Urinary bladder (tissue), 4 donors: ENCODE measurements at places on chromosomes 3 and 15. TPM values are rescaled to one million over a fixed set of nuclear protein-coding genes. Genes with fewer than 3 reads are reported as not detected.

- no peak for DNase-seq
Observed at GRCh38 chr3:64082411-64082810, 59.1 kb upstream of the PSMD6 start.

- DNase-seq = no peak
Observed at GRCh38 chr3:112095731-112096130, 9.5 kb downstream of the C3orf52 start.

GRCh38 chr3:108569336-108569735, 19.9 kb downstream of the CIP2A start:
- DNase-seq = no peak

- DNase-seq = no peak
Observed at GRCh38 chr15:75891895-75892294, 11.8 kb upstream of the FBXO22 start.

GRCh38 chr3:169641167-169641566, 22.3 kb downstream of the MECOM start:
- no peak for DNase-seq

- no peak for DNase-seq
Observed at GRCh38 chr15:61549727-61550126, 320.6 kb upstream of the RORA start.

The PSTPIP1 gene
- total RNA-seq = 1.2 TPM

The SLC12A1 gene
- not detected for total RNA-seq
